ENCODE measurements at places on chromosomes 13 and 19.

DNA sequence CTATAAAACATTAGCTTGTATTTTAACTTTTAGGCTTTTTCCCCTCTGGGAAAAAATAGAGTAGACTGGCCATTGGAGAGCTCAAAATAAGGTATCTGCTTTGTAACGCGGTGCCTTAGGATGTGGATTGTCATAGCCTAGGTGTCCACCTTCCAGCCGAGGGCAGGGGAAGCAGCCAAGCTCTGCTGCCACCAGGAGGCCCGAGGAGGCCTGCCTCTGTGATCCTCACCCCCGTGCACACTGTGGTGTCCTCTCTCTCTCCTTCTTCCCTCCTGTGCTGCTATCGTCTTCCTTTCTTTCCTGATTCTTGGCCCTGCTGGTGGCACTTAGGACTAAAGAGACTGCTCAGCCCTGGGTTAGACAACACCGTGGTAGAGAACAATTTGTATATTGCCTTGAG, 11.3 kb downstream of the HNRNPM start:
- no peak for DNase-seq

DNA sequence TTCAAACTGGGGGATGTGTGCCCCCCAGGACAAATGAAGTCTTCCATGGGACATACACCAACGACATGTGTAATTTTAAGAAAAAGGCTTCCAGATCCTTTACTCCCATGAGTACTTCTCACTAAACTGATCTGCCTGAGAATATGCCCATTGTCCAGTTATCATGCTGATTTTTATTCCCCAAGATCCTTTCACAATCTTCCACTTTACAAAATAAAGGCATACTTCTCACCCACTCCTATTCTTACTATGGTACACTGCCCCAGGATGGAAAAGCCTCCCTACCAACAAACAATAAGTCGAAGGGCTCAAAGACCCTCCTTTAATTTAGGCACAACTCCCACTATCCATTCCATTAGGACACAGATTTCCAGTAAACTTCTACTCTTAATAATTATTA, 3.5 kb downstream of the SPART start:
- DNase-seq = no peak

- DNase-seq = no peak
Observed at GRCh38 chr13:112567161-112567862, 20.6 kb downstream of the TUBGCP3 start.

GRCh38 chr19:46591254-46591653, 9.9 kb upstream of the CALM3 start:
- DNase-seq = no peak

DNA sequence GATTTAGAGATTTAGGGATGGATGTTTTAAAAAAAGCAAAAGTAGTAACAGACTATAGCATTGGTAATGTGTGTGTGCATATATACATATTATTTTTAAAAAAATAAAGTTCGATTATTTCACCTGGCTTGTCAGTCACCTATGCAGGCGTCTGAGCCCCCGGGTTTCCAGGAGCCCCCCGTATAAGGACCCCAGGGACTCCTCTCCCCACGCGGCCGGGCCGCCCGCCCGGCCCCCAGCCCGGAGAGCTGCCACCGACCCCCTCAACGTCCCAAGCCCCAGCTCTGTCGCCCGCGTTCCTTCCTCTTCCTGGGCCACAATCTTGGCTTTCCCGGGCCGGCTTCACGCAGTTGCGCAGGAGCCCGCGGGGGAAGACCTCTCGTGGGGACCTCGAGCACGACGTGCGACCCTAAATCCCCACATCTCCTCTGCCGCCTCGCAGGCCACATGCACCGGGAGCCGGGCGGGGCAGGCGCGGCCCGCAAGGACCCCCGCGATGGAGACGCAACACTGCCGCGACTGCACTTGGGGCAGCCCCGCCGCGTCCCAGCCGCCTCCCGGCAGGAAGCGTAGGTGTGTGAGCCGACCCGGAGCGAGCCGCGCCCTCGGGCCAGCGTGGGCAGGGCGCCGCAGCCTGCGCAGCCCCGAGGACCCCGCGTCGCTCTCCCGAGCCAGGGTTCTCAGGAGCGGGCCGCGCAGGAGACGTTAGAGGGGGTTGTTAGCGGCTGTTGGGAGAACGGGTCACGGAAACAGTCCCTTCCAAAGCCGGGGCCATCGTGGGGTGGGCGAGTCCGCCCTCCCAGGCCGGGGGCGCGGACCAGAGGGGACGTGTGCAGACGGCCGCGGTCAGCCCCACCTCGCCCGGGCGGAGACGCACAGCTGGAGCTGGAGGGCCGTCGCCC, 840 bp upstream of the CCNA1 start:
- no peak for DNase-seq

DNA sequence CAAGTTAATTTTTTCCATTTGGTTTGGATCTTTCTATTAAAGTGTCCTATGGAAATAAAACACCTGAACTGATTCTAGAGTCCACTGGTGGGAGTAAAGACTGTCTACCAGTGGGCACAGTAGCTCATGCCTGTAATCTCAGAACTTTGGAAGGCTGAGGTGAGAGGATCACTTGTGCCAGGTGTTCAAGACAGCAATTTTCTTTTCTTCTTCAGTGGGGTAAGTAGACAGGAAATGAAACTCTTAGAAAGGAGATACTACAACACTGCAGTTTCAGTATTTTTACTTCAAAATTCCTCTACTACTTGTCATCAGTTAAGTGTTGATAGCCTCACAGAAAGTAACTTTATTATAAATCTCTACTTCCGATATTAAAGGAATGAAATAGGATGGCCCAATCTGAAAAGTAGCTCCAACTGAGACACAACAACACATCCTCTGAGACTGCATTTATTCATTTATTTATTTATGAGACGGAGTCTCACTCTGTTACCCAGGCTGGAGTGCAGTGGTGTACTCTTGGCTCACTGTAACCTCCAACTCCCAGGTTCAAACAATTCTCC, 26.3 kb downstream of the DNMT1 start:
- no peak for DNase-seq
